D341Med (cell line): ENCODE measurements at places on chromosomes 7 and 10.

DNA sequence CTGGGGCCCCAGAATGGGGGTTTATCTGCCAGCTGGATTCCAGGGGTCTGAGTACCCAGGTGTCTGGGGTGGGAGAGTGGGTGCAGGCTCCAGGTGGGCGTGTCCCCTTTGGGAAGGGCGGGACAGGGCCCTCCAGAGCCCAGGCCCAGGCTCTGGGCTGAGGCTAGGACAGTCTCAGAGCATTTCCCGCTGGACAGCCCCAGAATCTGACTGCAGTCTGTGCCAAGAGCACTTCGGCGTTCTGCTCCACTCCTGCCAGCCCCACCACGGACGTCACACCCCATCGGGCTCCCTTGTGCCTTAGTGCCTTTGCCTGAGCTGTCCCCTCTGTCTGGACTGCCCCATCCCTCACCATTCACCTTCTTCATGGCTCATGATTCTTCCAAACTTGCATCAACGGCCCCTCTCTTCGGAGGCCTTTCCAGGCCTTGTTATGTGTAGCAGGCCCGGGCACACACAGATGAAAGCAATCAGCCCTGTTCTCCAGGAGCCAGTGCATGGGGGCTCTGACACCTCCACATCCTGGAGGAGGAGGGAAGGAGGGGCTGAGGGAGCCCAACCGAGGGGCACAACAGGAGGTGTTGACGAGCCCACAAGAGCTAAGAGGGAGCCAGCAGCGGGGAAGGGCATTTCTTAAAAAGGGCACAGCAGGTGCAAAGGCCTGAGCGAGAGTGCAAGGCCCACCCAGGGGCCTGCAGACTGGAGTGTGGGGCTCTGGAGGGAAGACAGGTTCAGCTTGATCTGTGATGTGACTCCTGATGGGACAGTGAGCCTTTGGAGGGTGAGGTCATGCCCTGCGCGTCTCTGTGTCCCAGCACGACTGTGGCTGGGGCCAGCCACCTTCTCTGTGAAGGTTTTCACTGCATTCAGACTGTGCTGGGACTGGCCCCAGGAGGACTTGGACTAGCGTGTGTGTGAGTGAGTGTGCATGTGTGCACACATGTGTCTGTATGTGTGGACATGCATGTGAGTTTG is 41.7 kb downstream of the GTF2IRD1 start:
- peak; percentile 20 for DNase-seq

DNA sequence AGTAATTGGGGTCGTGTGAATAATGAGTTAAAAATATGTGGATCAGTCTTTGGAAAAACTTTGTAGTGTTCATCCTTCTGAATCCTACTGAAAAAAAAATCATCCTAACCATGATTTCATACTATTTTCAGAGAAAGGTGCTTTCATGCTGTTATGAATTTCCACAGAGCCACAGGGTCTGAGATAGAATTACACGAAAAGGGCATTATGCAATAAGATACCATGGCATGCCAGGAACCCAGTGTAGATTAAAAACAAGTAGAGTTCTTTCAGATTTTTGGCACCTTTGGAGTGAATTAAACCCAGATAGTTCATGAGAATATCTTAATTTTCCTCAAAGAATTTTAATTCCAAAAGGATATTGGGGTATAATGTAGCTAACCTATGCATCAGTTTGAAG is 47.5 kb upstream of the AGMO start:
- DNase-seq, result no peak

- DNase-seq, result no peak
These were observed 48.8 kb upstream of the ATOH7 start for GRCh38 chr10:68280758-68281157.

- DNase-seq, result no peak
These were observed 13.7 kb downstream of the TACR2 start for GRCh38 chr10:69403066-69403465.

DNA sequence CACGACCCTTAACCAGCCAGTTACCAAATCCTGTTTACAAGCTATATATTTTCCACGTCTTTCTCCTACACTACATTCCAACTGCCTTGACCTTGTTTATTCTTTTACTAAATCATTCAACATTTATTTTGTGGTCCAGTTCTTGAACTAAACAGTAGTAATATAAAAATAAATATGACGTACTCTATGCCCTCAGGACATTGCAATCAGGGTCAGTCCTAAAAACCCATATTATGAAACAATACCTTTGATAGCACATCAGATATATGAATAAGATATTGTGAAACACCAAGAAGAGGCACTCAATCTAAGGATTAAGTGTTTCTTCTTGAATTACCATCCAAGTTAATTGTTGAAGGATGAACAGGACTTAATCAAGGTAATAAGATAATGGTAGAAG is 52.5 kb upstream of the WNT16 start:
- no peak for DNase-seq

- peak; percentile 55 for DNase-seq
These were observed 61.7 kb downstream of the PALD1 start for GRCh38 chr10:70540089-70540788.

- no peak for DNase-seq
These were observed 99.5 kb downstream of the SPDYE5 start for GRCh38 chr7:75591467-75592255.

DNA sequence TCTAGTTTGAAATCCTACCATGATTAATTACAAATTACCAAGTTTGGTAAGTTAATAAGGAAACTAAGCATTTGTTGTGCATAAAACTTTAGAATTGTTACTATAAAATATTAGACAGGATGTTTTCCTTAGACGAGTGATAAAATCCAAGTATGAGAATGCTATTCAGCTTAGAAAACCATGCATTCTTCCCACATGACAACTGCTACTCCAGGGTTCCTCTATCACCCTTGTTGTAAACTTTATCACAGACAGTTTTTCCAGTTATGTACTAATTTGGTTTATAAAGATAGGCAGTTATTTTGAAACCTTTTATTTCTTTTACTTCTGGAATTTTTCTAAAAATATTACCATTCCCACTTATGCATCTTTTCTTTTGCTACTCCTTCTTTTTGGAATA is 52.0 kb downstream of the SIRT1 start:
- DNase-seq, result no peak

DNA sequence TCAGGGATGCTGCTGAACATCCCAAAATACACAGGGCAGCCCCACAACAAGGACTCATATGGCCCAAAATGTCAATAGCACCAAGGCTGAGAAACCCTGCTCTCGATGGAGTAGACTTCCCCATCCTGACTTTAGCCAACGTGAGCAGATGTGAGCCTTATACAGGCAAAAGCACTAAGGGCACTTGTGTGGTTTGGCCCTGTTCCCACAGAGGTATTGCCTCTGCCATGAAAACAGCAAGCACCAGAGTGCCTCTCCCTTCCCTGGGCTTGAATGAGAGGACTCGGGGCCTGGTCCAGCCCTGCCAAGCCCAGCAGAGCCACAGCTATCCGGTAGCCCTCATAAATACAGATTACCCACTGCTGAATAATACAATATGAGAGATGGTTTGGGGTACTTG is 47.5 kb downstream of the ACSM6 start:
- no peak for DNase-seq

DNA sequence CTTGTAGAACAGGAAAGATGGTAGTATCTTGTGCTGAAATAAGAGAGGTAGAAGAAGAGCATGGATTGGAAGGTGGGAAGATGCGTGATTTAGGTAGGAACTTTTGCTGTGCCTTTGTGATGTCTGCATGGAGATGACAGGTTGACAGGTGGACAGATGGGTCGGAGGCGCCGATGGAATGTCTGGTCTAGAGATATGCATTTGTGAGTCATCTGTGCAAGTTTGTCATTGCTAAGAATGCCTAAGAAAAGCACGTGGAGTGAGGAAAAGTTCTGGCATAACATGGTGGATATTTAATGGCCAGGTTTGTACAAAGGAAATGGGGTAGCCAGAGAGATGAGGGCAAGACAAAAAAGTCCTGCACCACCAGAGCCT is 76.0 kb upstream of the ARMC3 start:
- DNase-seq, result no peak

- no peak for DNase-seq
These were observed 617.7 kb upstream of the ANKRD30A start for GRCh38 chr10:36507715-36508114.

DNA sequence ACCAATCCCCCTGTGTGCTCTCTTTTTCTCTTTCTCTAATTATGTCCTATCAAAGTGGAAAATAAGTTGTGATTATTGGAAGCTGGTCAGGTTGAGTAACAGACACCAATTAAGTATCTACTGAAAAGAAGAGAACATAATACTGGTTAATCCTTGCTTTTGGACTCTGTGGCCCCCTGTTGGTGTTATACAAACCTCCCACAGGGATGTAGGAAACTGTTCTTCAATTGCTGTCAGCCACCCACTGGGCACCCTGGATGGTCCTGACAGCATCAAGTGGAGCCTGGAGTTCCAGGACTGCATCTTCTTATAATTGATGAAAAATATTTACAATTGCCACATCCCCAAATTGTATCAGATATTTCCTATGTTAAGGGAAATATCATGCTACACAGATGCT is 939.7 kb downstream of the KCNMA1 start:
- no peak for DNase-seq

- no peak for DNase-seq
These were observed 184.8 kb downstream of the PTPN20 start for GRCh38 chr10:47095848-47096612.

GRCh38 chr7:117251687-117252086 is 71.2 kb downstream of the WNT2 start:
- no peak for DNase-seq

DNA sequence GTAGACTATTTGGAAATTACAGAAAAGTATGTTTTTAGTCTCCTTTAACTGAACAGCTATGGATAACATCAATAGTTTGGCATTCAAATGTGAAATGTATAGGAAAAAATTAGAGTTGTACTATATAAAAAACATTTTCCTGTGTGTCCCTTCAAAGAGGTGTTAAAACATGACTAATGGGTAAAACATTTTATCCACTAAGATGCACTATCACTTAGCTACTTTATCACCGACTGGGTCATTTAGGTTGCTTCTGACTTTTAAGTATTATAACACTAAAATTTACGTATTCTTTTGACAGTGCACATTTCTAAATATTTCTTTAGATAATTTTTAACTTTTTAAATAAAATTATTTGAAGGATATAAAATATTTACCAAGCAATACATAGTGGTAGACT is 77.6 kb downstream of the UBE2H start:
- no peak for DNase-seq

- no peak for DNase-seq
These were observed 156.6 kb downstream of the ADRA2A start for GRCh38 chr10:111233439-111233838.

DNA sequence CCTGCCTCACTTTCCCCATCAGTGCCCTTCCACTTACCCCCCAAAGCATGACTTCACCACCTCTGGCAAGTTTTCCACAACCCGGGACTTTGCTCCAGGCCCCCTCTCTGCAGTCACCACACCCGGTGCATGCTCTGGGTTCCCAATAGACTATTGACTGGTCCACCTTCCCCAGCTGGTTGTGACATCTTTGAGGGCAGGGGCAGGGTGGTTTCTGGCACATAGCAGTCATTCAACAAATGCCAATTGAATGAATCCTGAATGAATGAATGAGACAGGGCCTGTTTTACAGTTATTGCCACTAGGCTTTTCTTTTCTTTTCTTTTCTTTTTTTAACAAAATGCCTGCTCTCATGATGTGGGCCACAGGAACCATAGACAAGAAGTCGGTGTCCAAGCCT is 28.8 kb upstream of the DOCK1 start:
- DNase-seq, result no peak

DNA sequence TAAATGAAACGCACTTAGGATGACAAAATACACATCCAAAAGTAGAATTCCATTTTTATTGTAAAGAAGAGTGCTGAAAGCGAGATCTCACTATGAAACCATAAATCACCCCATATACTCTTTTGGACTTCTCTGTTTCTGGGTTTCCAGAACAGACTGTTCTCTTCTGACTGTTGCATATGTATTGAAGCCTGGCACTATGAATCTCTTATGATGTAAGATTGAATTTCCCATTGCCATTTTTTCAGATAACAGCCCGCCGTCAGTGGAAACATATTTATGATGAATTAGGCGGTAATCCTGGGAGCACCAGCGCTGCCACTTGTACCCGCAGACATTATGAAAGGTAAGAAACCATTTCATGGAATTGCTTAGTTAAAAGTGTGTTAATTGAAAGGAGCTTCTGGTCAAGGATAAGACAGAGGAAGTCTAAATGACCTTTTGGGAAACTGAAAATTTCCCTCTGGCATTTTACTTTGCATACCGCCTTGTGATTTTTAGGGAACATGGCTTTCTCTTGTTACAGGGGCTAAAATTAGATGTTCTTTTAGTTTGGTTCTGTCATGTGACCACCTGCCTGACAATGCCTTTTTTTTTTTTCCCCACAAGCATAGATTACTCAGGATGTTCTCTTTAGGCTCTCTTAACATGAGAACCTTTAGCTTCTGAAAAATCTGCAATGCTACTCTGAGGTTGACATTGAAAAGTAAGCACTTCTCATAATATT is 168.1 kb downstream of the ARID5B start:
- DNase-seq, result no peak

DNA sequence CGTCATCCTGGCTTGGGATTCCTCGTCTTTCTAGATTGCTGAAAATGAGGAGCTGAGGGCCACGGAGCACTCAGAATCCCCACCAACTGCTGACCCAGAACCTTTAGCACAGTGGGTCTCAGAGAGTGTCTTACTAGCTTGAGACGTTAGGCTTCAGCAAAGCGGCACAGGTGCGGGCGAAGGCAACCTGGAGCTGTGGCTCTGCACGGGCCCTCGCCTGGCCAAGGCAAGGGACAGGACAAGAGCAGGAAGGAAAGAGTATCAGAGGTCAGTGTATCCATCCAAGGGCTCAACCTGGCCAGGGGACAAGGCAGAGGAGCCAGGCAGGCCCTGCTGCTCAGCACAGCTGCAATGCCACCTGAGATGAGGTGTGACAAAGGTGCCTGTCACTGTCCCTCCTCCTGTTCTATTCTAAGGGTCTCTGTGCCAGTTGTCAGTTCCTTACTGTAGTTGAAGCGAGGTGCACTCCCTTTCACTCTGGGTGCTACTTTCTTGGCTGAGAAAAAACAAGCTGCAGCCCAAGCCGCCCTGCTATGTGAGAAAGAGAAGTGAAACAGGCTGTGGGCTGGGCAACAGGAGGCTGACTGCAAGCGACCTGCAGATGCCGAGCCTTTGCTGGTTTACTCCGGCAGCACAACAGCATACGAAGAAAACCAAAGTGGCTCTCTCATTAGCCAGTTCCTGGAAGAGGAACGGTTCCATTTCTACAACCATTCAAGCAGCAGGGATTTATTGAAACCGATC is 33.3 kb upstream of the KDM7A start:
- DNase-seq, result no peak

DNA sequence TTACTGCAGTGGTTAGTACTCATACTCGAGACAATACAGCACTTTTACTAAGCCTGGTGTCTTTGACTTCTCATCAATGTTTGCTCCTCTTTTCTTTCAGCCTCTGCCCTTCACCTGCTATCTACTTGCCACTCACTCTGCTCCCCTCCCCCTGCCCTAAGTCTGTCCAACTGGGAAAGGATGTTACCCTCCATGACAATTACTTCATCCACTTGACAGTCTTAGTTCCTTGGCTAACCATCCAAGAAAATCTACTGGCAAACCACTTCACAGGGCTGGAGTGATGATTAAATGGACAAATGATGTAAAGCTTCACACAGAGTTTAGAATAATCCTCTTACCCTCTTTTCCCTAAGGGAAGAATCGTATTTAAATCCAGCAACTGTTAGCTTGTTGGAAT is 8.2 kb upstream of the DLD start:
- DNase-seq, result peak; percentile 67
